CD4-positive, alpha-beta T cell (primary cell): ENCODE measurements at places on chromosomes 5 and 9.

GRCh38 chr5:119445544-119445943 lies 6.8 kb upstream of the HSD17B4 start:
- DNase-seq: no peak

GRCh38 chr5:151388960-151389359 lies 41.6 kb upstream of the SLC36A2 start:
- DNase-seq: no peak

- DNase-seq: no peak
Observed at GRCh38 chr9:113381909-113382411, 5.2 kb upstream of the HDHD3 start.

DNA sequence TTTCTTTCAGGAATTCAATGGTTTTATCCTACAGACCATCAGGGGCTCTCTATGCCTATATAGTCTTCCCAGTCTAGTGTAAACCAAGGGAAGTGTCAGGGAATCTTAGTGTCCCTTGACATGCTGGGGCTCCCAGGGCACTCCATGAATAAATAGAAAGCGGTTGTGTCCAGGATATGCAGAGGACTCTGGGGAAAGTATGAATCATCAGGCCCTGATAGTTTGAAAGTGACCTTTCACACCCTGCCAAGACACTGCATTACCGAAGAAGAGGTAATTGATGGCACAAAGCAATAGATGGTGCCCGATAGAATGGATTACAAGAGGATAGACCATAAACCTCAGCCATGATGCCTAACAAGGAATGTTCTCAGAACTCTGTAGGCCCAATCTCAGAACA lies 163.3 kb upstream of the DAPK1 start:
- DNase-seq: no peak

DNA sequence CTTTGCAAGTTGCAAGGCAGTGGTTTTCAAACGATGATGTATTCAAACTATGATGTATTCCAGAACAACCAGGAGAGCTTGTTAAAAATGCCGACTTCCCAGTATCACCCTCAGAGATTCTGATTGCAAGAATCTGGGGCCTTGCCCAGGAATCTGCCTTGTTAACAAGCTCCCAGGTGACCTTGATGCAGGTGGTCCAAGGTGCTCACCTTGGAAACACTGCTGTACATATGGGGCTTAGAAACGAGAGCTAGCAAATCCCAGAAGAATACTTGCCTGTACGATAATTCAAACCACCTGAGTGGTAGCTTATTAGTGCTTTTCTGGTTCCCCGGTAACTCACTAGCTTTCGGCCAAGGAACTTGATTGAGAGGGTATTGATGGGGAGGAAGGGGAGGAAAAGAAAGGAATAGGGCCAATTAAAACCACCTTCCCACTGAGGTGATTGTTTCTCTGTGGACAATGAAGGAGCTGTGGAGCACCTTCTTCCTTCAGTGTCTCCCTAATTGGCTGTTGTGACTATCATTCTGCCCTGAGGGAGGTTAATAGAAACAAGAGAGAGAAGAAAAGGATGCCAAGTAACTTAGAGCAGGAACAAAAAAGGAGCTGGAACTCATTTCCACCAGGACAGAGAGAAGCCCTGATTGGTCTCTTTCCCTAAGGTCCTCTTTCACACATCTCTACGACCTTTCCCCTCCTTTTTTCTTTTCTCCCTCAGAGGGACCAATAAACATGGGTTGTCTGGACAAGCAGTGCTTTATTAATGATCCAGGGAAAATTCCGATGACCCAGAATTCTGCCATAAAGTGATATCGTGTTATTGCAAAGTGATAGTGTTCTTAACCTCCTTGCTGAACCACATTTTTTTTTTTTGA lies 218.8 kb downstream of the TMEM167A start:
- DNase-seq: no peak

DNA sequence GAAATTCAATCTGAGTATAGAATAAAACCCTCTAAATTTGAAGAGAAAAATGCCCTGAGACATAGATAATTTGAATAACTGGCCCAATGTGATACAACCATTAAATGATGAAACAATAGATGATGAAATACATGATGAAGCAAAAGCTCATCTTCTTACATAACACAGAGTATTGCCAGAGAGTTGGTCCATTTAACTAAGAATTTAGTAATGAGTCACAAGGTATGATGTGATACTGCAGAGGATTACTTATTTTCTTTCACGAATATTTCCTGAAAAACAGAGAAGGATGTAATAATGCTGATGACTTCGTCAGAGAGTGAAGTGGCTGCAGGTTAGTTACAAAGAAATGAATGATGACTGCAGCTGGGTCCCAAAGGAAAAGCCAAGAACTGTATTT lies 379.3 kb downstream of the CDH12 start:
- no peak for DNase-seq

DNA sequence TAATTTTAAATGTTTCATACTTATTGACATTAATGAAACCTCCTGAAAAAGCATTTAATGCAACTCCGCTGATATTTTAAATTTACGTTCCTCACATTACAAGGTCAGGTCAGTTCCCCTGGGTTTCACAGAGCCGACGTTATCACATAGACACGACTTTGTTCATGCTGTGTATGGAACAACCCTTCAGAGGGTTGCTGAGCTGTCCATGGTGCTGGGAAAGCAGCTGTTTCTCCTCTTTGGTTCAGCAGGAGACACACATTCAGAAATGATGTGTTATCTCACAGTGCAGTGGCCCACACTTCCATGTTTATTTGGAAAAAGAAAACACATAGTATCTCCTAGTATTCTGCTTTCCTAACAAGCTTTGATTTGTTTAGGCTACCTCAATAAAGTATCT lies 53.5 kb downstream of the PPP2R2B start:
- no peak for DNase-seq

- peak; percentile 16 for DNase-seq
Observed at GRCh38 chr5:172180936-172181335, 7.1 kb downstream of the STK10 start.

GRCh38 chr5:133370904-133371303 lies 241.4 kb downstream of the FSTL4 start:
- no peak for DNase-seq

- DNase-seq: no peak
Observed at GRCh38 chr5:179762781-179763176, 30.2 kb downstream of the MAML1 start.

GRCh38 chr5:5044247-5044840 lies 95.8 kb upstream of the ADAMTS16 start:
- DNase-seq: no peak

DNA sequence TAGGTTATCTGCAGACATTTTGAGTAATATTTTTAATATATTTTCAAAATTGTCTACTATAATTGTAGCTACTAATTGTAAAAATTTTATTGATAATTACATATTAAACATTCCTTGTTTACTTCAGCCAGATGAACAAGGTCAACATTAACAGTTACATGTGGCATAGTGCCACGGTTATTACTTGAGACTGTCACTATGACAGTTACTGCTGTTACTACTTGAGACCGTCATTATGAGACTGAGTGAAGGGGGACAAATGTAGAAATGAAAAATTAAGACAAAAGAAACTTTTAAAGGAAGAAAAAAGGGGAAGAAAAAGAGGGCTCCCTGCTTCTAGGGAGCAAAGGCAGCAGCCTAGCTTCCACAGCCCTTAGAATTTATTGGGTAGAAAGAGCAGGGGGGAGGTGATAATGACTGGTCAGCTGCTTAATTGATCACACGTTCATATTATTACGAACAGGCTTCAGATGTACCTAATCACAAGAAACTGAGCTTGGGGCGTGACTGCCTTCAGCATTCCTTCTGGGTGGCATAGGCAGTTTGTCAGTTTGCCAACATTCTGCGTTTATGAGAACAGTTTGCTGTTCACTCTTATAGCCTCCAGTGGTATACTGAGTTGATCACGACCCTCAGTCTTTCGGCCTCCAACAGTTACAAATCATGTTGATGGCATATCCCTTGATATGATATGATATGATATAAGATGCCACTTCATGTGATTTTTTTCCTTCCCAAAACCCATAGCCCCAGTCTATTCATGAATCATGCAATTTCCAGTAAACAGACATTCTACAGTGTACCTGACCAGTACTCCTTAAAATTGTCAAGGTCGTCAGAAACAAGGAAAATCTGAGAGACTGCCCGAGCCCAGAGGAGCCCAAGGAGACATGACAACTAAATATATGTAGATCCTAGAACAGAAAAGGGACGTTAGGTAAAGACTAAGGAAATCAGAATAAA lies 13.1 kb downstream of the MARCHF6 start:
- no peak for DNase-seq

GRCh38 chr9:82449986-82450385 lies 461.4 kb downstream of the SPATA31D1 start:
- DNase-seq: no peak

DNA sequence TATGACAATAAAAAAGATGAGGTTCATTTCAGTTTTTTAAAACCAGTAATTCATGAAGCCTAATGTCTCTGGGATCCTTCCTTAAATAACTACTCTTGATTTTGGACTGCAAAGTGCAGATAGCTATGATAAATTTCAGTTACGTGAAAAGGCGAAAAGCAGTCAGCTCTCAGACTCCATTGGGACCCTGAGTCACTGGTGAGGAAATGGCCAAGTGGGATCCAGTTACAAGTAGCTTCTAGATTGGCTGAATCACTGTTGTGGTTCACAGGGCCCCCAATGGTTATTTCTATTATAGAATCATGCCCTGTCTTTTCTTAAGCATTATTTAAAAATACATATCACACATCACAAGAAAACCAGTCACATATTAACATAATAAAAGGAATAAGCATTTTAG lies 31.1 kb upstream of the PPP3R2 start:
- DNase-seq: no peak

GRCh38 chr9:95778957-95779356 lies 96.5 kb upstream of the ERCC6L2 start:
- DNase-seq: no peak

GRCh38 chr9:96494215-96494800 lies 44.3 kb downstream of the HABP4 start:
- DNase-seq: no peak

DNA sequence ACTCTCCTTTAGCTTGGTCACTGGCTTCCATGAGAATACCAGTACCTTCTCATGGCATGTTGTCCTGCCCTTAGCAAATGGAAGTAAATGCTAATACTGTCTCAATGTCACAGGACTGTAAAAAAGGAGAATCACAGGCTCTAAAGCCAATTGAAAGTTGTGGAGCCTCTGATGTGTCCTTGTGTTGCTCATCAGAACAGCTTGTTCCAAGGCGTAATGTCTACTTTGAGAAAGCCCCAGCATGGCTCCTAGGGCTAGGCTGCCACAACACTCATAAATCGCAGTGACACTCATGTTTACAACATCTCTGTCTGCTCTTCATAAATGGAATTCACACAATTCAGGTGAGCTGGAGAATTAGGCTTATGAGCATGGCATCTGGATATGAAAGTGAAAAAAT lies 94.9 kb downstream of the ACTL7B start:
- DNase-seq: no peak

GRCh38 chr9:125272697-125273096 lies 11.1 kb downstream of the GAPVD1 start:
- no peak for DNase-seq

GRCh38 chr9:24451346-24451745 lies 94.4 kb downstream of the IZUMO3 start:
- no peak for DNase-seq

- no peak for DNase-seq
Observed at GRCh38 chr9:96344458-96345180, 38.9 kb downstream of the SLC35D2 start.

DNA sequence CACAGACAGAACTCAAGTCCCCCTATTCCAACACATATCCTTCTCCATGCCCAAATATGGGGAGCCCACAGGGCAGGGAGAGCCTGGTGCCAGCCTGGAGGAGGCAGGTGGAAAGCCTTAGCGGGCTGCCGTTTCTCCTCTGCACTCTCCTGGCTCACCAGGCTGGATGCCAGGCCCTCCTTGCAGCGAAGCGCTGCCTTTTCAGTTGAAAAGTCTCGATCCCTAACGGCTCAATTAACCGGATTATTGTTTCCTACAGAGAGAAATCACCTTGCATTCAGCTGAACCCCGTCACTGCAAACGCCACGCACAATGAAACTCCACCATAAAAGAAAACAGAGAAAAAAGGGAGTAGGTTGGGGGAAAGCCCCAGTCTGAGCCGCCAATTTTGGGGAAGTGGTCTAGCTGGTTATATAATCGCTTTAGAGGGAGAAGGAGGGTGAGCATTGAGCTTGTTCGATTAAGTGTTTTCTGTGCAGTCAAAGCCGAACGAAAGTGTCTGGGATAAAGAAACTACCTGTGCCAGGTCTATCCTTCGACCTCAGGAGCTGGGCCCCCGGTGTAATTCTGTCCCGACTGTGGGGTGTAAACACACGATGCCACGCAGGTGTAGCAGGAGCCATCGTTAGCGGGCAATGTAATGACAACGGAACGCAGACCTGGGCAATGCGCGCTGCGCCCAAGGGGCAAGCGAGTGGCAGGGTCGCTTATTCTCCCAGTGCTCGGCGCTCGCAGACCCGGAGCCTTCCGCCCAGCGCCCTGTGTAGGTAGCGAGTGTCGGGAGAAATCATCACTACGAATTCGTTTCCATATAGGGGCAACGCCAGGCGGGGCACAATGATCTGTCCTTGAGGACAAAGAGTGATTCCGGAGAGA lies 3.8 kb downstream of the BARHL1 start:
- DNase-seq: no peak

DNA sequence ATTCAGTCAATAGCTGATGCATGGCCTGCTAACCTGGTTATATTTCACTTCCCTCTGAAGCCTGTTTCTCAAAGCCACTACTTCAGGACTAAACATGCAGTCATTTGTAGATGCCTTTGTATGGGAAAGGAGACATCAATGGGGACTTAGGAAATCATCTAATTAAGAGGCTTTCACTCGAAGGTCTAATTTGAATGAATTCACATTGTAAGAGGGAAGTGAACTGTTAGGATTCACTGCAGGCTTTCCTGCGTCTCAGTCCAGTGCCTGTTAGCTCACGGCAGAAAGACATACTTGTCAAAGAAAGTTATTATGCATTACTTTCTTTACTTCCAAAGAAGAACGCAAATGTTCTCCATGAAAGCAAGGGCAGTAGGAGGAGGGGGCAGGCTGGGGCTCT lies 50.6 kb upstream of the CDK20 start:
- no peak for DNase-seq

DNA sequence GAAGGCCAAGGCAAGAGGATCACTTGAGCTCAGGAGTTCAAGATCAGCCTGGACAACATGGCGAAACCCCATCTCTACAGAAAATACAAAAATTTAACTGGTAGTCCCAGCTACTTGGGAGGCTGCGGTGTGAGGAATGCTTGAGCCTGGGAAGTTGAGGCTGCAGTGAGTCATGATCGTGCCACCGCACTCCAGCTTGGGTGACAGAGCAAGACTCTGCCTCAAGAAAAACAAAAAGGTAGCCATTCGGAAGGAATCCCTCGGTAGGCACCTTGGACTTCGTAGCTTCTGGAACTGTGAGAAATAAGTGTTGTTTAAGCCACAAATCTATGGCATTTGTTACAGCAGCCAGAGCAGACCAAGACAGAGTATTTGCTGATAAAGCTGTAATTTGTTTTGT lies 174.2 kb downstream of the DCP2 start:
- no peak for DNase-seq

DNA sequence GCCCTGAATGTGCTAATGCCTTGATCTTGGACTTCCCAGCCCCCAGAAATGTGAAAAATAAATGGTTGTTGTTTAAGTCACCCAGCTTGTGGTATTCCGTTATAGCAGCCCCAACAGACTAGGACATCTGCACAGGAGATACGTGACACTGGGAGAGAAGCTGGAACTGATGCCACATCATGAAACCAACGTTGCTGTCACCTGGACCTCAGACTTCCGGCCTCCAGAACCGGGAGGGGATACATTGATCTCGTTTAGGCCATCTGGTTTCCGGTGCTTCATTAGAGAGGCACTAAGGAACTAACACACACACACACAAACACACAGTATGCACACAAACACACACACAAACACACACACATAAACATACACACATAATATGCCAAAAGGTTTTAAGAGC lies 75.0 kb upstream of the ICE1 start:
- no peak for DNase-seq

GRCh38 chr5:24226479-24226878 lies 418.3 kb downstream of the CDH10 start:
- no peak for DNase-seq
